ENCODE measurements at places on chromosomes 5 and 9.

- DNase-seq: no peak
Observed at GRCh38 chr5:157290981-157291711, 25.2 kb downstream of the CYFIP2 start.

DNA sequence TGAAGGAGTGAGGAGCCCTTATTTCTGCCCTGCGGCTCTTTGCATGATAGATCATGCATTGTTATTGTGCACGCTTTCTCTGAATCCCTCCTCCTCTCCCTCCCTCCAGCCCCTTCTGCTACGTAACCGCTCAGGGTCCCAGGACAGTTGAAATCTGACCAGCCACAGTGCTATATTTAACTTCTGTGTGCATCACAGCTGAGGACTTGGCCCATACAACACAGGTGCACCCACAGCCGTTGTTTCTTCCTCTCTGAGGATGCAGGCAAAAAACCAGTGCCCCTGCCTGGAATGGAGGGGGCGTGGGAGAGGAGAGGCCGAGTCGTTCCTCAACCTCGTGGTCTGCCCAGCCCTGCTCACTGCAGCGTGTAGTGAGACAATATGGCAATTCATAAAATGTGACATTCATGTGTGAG lies 335.6 kb upstream of the CLINT1 start:
- DNase-seq: no peak

GRCh38 chr5:15803280-15803679 lies 303.3 kb downstream of the FBXL7 start:
- no peak for DNase-seq

DNA sequence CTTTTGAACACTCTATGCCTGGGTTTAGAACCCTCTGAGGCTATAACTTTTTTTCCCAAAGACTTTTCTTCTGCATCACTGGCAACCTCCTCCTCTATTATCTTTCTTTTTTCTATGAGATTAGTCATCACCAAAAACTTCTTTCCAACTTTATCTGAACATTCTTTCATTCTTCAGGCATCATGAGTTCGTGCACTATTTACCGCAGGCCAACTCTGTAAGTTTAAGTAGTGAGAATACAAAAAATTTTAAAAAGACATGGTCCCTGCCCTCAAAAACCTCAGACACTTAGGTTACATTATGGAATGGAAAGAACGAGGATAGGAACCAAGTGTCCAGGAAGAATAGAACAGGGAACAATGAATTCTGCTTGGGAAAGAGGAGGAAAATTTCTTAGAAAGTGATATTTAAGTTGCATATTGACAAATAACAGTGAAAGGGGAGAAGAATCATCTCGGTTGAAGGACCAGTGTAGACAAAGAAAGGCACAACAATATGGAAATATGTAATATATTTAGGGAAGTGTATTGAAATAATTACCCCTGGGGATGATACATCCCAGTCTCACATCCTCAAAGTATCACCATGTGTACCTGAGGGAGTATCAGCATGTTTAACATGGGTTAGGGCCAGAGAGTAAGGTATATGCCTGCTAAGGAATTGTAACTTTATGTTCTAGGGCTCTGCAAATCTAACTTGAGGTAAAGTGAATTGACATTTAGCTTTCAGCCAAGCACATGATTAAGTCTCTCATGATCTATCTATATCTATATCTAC lies 196.5 kb upstream of the NREP start:
- peak; percentile 93 for DNase-seq

DNA sequence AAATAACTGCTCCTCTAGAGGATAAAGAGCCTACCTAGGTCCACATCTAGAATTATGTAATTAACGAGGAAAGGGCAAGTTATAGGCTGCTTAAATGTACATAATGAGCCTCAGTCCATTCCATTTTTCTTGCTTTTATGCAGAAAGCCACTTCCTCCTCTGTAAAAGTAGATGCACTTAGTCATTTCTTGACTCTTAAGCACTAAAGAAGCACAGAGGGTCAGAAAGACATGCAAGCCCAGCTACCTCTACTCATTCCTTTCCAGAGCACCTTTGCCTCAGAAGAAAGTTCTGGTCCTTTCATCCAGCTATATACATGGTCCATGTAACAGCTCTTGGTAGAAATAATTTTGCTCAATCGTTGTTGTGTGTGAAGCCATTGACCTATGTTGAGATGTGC lies 308.0 kb upstream of the NREP start:
- no peak for DNase-seq

- DNase-seq: peak; percentile 43
Observed at GRCh38 chr9:26870292-26870691, 22.3 kb downstream of the CAAP1 start.

Measured in fibroblast of the aortic adventitia (primary cell).